Left colon (tissue), 2 donors: ENCODE measurements at places on chromosomes 1 and 21.

GRCh38 chr1:212628046-212628445, 19.5 kb downstream of the ATF3 start:
- DNase-seq = no peak

DNA sequence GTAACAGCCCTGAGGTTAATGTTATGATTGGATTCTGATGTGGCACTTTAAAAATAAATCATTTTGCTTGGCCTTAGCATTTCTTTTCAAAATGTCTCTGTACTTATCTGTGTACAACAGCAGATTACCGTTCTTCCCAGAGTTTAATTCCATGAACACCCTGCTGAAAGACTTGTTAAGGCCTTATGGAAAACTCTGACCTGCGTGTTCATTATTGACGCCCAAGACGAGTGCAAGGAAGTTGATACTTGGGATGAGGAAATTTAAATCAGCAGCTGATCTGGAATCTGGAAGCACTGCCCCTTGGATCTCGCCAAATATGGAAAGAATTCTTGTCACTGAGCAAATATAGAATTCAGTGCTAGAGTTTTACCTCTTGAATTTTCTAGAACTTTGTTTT, 6.7 kb downstream of the ERG start:
- no peak for DNase-seq

DNA sequence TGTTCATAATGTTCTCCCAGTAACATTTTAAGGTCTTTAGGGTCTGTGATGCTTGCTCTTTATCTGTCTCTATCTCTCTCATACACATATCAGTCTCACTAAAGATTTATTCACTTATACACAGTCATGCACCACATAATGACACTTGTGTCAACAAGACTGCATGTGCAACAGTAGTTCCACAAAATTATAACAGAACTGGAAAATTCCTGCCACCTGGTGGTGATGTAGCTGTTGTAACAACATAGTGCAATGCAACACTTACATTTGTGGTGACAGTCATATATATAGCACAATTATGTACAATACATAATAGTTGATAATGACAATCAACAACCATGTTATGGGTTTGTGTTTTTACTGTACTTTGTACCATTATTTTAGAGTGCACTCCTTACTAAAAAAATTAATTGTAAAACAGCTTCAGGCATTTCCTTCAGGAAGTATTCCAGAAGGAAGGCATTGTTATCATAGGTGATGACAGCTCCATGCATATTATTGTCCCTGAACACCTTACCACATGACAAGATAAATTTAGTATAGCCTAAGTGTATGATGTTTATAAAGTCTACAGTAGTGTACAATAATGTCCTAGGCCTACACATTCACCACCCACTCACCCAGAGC, 8.1 kb downstream of the TDRD5 start:
- DNase-seq = no peak

GRCh38 chr1:59776960-59777852, 37.5 kb upstream of the HOOK1 start:
- no peak for DNase-seq

DNA sequence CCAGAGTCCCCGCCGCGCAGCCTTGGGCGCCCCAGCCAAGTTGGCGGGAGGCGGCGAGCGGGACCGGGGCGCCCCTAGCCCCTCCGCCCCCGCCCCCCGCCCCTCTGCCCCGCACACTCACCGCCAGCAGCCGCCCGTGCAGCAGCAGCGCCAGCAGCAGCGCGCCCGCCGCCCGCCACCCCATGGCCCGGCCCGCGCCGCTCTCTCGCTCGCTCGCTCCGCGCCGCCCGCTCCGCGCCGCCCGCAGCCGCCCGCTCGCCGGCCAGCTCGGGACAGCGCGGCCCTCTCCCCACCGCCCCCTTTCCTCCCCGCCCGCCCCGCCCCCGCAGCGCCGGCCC, at the start of gene HSPG2:
Gene HSPG2 (minus strand): TSS at position 277 of the 338 bp plus-strand sequence. CDS start 93 bp downstream, at position 184.
- no peak for DNase-seq

DNA sequence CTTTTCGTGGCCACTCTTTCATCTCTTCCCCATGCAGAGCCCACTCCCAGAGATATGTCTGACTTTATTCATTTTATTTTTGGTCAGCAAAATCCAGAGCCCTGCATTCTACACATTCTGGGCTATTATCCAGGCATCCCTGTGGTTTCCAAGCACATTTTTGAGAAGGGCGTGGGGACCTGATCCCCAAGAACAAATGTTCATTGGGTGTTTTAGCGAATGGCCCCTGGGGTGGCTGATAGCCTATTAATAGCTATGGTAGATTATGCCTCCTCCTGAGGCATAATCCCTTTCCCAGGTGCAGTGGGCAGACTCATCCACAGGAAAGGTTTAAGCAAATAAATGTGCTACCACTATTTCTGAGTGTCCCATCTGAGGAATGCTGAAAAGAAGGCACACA, 511.8 kb upstream of the USP24 start:
- DNase-seq = no peak

DNA sequence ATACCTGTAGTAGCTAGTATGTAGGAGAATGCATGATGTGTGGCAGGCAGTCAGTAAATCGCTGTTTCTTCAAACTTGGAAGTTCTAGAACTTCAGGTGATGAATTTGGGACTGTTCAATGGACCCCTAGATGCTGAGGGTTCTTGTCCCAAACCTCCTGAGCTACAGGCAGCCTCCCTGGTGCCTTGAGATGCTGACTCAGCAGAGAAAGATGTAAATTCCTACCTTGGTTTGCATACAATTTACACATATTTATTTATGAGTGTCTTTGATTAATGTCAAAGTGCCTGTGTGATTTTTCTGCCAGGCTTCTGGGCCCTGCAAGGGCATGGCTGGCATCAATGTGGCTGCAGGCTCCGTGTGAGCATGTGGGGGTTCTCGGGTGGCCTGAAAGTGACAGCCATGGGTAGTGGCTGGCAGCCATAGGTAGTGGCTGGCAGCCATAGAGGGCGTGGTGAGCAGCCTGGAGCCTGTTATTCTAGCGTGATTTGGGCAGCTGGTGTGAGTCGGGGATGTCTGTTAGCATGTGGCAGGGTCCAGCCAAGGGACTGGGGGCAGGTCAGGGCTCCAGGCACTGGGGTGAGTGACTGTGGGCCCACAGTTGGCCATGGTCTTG, 13.2 kb upstream of the POU3F1 start:
- no peak for DNase-seq

- DNase-seq = no peak
Observed at GRCh38 chr1:224718470-224719053, 102.4 kb downstream of the CNIH3 start.

DNA sequence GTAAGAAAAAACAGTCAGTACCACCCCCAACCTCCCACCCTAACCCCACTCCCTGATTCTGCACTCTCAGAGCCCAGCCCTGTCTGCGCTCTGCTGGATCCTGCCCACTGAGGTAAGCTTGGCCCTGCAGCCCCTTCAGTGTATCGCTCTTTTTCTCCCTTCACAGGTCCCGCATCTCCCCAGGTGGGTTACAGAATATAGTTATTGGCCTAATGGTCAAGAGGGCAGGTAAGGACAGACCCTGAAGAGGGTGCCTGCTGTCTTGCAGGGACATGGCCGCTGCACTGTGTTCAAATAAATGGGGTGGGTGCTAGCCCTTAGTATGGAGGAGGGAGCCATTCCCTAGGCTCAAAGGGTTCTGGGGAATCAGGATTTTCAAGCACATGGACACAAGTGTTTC, 135.7 kb downstream of the ADSS2 start:
- no peak for DNase-seq

DNA sequence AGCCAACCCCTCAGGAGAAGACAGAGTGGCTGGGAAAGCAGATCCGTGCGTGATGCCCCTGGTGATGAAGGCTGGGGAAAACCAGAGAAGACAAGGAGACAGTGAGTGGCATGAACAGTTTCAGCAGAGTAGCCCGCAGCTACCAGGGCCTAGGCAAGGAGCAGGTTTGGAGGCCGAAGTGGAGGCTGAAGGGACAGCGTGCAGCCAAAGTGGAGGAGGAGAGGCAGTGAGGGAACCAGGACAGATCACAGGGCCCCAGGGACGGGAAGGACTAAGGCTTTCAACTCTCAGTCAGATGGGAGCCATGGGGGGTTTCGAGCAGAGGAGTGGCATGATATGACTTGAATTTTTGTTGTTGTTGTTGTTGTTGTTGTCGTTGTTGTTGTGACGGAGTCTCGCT, 59.9 kb upstream of the SELENON start:
- DNase-seq = no peak

DNA sequence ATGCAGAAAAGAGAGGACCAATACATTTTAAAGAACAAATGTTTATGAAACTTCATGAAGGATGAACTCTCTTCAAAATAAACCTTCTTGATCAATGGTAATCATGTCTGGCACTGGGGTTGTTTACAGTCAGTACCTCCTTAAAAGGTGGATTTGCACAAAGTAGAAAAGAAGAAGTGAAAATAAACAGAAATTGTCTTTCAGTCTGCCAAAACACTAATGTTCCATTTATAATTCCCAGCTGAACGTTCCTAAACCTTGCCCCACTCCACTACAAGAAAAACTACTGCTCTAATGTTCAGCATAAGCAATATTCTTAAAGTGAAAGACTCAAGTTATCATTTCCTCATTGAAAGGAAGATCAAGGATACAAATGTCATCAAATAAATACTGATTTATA, 86.2 kb downstream of the EIF4G3 start:
- no peak for DNase-seq

DNA sequence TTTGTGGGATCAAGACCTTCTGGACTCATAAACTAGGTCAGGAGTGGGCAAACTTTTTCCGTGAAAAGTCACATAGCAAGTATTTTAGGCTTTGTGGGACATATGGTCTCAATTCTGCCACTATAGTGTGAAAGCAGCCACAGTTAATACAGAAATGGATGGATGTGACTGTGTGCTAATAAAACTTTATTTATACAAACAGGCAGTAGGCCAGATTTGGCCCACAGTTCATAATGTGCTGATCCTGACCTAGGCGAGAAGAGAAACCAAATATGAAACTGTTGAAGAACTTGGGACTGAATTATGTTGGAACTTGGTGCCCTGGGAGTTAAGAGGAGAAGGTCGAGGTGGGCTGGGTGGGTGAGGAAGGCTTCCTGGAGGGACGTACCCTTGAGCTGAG, 17.1 kb downstream of the PADI3 start:
- DNase-seq = no peak

- no peak for DNase-seq
Observed at GRCh38 chr1:161506336-161507223, 1.3 kb downstream of the FCGR2A start.

- no peak for DNase-seq
Observed at GRCh38 chr1:26993237-26994019, at the start of gene TRNP1. Gene TRNP1 (plus strand): TSS chr1:26993692. CDS start chr1:26993787, 95 bp downstream.

DNA sequence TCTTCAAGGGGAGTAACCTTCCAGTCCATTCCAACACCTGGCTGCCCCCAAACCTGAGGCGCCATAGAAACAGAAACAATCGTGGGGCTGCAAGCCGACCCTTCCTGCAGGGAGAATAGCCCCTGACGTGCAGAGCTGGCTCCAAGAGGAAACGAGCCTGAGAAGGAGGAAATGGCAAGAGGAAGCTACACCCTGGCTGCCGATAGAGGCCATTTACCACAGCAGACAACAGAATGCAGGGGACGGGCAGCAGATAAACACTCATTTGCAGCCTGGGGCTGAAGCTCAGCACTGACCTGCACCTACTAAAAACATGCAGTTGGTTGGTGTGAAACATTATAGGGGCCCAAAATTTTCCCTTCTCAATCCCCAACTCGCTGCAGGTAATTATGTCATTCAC, 8.7 kb upstream of the TDRD10 start:
- no peak for DNase-seq

DNA sequence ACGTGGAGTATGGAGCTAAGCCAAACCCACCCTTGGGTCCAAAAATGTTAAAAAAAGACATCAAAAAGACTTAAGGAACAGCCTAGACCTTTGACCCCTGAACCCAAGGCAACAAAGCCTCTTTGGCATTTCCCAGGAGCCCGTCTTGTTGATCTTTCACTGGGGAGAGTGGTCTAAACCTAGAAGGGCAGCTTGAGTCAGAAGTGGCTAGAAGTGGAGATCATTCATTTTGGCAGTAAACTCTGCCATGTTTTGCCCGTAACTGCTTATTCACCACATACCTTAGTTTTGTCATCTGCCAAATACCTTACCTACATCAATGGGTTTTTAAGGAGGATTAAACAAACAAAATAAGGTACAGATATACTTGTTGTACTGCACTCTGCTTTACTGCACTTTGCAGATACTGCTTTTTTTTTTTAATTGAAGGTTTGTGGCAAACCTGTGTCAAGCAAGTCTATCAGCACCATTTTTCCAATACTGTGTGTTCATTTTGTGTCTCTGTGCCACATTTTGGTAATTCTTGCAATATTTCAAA, 1.7 kb upstream of the CTSE start:
- DNase-seq = no peak

GRCh38 chr1:19797827-19798226, 1.9 kb downstream of the TMCO4 start:
- DNase-seq = no peak
